Lung (tissue), 17 donors: ENCODE measurements at places on chromosomes 1 and 21. TPM values are rescaled to one million over a fixed set of nuclear protein-coding genes. Genes with fewer than 3 reads are reported as not detected.

DNA sequence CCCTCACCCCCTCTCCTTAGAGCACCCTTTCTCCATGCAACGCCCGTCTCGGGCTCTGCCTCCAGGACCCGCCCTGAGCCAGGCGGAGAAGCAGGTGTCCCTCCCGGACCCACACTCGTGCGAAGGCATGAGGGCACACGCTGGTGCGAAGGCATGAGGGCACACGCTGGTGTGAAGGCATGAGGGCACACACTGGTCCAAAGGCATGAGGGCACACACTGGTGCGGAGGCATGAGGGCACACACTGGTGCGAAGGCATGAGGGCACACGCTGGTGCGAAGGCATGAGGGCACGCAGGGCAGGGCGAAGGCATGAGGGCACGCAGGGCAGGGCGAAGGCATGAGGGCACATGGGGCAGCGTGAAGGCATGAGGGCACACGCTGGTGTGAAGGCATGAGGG is 5.8 kb upstream of the TMEM52 start:
- H3K36me3 ChIP-seq: no peaks in the 10 kb centered on the region
- DNase-seq: no peak
- H3K27ac ChIP-seq: no peak overlapping the region
- no peaks in the 10 kb centered on the region for H3K27me3 ChIP-seq
- peaks cover 3% of the 10 kb centered on the region for H3K4me1 ChIP-seq
- H3K4me3 ChIP-seq: no peak overlapping the region

GRCh38 chr21:34926803-34927467 is 122.2 kb downstream of the RUNX1 start:
- H3K4me3 ChIP-seq: no peak overlapping the region
- H3K27ac ChIP-seq: no peak overlapping the region
- H3K36me3 ChIP-seq: no peaks in the 10 kb centered on the region
- DNase-seq: no peak

DNA sequence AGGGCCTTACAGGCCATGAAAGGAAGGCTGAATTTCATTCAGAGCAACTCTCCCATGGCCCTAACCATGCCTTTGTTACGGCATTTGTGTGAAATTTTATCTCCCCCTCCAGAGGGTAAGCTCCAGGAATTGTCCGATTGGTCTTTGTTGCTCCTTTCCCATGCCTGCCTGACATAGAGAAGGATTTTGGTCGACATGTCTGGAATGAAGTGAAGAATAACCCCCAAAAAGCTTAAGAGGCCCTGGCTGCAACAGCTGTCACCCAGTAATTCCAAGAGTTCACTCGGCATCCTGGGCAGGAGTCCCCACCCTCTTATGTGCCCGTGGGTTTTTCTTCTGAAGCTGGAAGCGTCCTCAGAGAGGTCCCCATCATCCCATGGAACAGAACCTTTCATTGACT is 20.6 kb downstream of the CDA start:
- no peaks in the 10 kb centered on the region for H3K4me1 ChIP-seq
- H3K27me3 ChIP-seq: peaks cover 2% of the 10 kb centered on the region

GRCh38 chr1:246722720-246723119 is 1.5 kb upstream of the SCCPDH start:
- H3K27ac ChIP-seq: no peak overlapping the region
- peaks cover 4% of the 10 kb centered on the region for H3K4me1 ChIP-seq
- H3K4me3 ChIP-seq: no peak overlapping the region
- DNase-seq: no peak
- H3K36me3 ChIP-seq: peaks cover 3% of the 10 kb centered on the region

DNA sequence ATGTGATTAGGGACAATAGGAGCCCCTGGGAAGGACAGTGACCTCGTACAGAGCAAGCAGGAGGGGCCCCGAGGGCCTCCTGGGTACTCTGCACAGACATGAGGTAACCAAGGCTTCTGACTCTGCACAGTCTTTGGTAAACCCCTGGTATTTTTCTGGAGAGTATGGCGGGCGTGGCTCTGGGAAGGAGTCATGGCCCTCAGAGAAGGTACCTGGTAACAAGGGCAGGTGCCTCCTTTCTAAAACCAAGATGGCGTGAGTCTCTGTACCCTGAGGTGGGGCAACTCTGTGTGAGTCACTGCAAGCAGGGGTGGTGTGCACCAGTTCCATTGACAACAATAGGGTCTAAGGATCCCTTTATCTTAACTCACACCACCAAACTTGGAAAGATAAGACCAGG is 39.9 kb upstream of the SLC19A1 start:
- no peaks in the 10 kb centered on the region for H3K4me1 ChIP-seq
- no peak overlapping the region for H3K4me3 ChIP-seq
- DNase-seq: no peak
- H3K36me3 ChIP-seq: no peaks in the 10 kb centered on the region
- H3K27me3 ChIP-seq: no peaks in the 10 kb centered on the region
- H3K27ac ChIP-seq: no peak overlapping the region

DNA sequence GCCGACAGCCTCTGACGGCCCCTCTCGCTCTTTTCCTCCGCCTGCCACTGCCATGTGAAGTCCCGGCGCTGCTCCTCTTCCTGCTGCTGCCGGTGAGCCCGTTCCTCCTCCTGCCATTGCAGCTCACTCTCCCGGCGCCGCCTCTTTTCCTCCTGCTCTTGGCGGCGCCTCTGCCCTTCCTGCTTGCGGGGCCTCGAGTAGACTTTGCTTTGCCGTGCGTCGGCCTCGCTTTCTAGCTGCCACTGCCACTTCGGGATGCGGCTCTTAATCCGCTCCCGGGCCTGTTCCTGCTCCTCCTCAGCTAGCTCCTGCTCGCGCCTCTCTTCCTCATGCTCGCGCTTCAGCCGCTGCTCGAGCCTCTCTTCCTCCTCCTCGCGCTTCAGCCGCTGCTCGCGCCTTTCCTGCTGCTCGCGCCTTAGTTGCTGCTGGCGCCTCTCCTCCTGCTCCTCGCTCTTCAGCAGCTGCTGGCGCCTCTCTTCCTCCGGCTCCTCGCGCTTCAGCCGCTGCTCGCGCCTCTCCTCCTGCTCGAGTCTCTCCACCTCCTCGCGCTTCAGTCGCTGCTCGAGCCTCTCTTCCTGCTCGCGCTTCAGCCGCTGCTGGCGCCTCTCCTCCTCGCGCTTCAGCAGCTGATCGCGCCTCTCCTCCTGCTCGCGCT is 4.3 kb downstream of the TCHH start:
- no peaks in the 10 kb centered on the region for H3K4me1 ChIP-seq
- peak; percentile 46 for DNase-seq

BEND5 gene
- 10.1 TPM for total RNA-seq
